Progenitor cell of endocrine pancreas (in vitro differentiated cells): ENCODE measurements at places on chromosomes 11 and 22.

GRCh38 chr22:19019029-19019678, 83.1 kb upstream of the PRODH start:
- DNase-seq, result no peak

GRCh38 chr22:36017651-36018091, 11.0 kb downstream of the RBFOX2 start:
- DNase-seq, result no peak

DNA sequence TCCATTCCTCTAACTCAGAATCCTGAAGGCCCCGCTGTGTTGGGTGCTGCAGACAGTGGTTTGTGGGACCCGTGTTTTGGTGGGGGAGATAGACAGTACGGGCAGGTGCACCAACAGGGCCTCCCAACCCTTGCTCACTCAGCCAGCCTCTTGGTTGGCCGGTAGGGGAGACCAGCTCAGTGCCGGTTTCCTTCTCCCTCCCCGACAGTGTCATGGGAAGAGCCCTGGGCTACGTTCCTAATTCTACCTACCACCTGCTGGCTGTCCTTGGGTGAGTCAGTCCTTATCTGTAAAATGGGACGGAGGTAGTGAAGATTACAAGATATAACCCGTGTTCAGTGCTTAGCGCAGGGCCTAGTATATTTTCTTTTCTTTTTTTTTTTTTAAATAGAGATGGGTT, 5.9 kb downstream of the TMEM134 start:
- no peak for DNase-seq

GRCh38 chr11:59144096-59144495, 1.4 kb downstream of the FAM111A start:
- no peak for DNase-seq

GRCh38 chr11:15824060-15824459, 532.3 kb downstream of the SOX6 start:
- DNase-seq, result no peak

GRCh38 chr11:130024361-130024760, 21.7 kb upstream of the PRDM10 start:
- no peak for DNase-seq

GRCh38 chr11:96758957-96759356, 369.1 kb downstream of the JRKL start:
- DNase-seq, result no peak

DNA sequence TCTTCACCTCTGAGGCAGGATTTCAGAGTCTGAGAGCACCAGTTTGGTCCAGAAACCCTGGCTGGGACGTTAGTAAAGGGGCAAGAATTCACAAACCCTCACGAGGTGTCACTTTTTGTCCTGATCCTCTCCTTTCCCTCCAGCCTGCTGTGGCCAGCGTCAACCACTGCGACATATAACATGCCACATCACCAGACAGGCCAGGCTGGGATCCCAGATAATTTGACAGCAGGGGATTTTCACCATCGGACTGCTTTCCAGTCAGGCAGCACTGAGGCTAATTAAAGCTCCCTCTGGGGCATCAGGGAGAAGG, 36.8 kb upstream of the RBFOX2 start:
- DNase-seq, result no peak

DNA sequence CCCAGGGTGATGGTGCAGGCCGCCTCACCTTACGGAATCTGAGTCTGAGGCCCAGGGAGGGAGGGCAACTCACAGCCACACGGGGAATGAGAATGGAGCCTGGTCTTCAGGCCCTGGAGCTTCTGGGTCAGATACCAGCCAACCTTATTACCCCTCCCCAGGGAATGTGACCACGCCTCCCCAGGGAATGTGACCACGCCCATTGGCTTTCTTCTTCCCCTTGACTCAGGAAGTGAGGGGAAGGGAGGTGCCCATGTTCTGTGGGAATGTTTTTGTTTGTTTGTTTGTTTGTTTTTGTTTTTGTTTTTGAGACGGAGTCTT, 57.5 kb upstream of the RBFOX2 start:
- no peak for DNase-seq

- no peak for DNase-seq
Measured at GRCh38 chr11:26847459-26847858, 125.6 kb upstream of the SLC5A12 start.

DNA sequence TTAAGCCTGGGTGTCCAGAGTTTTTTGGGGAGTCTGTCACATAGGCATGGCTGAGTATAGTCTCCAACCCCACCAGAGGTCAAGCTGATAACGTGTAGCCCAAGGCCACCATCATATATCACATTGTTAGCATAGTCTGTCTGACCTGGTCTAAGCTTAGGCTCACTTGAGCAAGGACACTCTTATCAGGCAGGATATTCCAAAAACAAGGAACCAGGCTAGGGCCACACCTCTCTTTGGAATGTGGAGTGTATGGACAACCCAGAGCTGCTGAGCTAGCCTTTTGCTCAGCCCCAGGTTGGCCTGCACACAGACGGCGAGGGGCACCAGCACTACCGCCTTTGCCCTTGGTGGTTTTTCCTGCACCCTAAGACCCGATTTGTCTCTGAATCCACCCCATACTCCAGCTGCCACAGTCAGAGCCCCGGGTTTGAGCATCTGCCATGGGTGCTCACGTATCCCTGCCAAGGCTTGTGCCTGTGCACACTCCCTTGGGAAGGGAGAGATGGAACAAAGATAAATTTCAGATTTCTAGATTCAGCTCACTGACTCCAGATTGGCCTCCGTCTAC, 7.2 kb downstream of the SNAP29 start:
- no peak for DNase-seq
